ENCODE measurements at places on chromosomes 6 and 20. TPM values are rescaled to one million over a fixed set of nuclear protein-coding genes. Genes with fewer than 3 reads are reported as not detected.

DNA sequence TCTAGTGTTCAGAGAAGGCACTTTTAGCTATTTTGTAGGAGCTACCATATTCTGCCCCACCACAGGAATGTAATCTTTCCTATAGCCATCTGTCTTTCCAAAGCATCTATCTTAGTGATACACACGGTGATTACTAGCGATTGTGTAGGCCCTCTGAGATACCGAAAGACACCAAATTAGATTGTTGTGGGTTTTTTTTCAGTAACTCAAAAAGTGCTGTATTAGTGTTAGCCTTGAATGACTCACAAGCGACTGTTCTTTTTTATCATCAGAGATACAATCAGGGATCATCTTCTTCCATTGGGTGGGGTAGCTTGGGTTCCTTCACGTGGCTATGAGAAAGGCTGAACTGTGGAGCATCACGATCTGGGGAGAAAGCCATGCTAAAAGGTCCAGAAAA lies 160.2 kb downstream of the MTFR2 start:
- no peak overlapping the region for H3K4me3 ChIP-seq
- H3K36me3 ChIP-seq: no peaks in the 10 kb centered on the region
- no peak overlapping the region for H3K27ac ChIP-seq
- DNase-seq: no peak

GRCh38 chr20:14820771-14821170 lies 483.4 kb upstream of the FLRT3 start:
- no peaks in the 10 kb centered on the region for H3K36me3 ChIP-seq
- H3K4me3 ChIP-seq: no peak overlapping the region
- no peaks in the 10 kb centered on the region for H3K4me1 ChIP-seq
- H3K27me3 ChIP-seq: no peaks in the 10 kb centered on the region
- DNase-seq: no peak

DNA sequence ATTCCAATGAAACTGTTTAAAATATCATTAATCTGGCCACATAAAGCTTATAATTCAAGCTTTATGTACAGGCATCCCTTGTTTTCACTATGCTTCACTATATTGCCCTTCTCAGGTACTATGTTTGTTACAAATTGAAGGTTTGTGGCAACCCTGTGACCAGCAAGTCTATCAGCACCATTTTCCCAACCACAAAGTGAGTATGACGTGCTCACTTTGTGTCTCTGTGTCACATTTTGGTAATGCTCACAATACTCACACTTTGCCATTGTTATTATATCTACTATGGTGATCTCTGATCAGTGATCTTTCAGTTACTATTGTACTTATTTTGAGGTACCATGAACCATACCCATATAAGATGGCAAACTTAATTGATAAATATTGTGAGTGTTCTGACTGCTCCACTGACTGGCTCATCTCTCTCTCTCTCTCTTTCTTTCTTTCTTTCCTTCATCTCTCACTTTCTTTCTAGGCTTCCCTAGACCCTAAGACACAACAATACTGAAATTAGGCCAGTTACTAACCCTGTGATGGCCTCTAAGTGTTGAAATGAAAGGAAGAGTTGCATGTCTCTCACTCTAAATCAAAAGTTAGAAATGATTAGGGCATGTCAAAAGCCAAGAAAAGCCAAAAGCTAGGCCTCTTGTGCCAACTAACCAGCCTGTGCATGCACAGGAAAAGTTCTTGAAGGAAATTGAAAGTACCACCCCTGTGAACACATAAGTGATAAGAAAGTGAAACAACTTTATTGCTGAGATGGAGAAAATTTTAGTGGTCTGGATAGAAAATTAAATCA lies 227.9 kb downstream of the BCAS1 start:
- H3K4me1 ChIP-seq: no peaks in the 10 kb centered on the region
- H3K36me3 ChIP-seq: no peaks in the 10 kb centered on the region
- no peak overlapping the region for H3K27ac ChIP-seq
- H3K27me3 ChIP-seq: no peaks in the 10 kb centered on the region
- DNase-seq: no peak

- H3K4me1 ChIP-seq: peaks cover 10% of the 10 kb centered on the region
- no peaks in the 10 kb centered on the region for H3K36me3 ChIP-seq
- H3K27ac ChIP-seq: no peak overlapping the region
These were observed 23.3 kb downstream of the MTFR2 start for GRCh38 chr6:136226674-136227377.

DNA sequence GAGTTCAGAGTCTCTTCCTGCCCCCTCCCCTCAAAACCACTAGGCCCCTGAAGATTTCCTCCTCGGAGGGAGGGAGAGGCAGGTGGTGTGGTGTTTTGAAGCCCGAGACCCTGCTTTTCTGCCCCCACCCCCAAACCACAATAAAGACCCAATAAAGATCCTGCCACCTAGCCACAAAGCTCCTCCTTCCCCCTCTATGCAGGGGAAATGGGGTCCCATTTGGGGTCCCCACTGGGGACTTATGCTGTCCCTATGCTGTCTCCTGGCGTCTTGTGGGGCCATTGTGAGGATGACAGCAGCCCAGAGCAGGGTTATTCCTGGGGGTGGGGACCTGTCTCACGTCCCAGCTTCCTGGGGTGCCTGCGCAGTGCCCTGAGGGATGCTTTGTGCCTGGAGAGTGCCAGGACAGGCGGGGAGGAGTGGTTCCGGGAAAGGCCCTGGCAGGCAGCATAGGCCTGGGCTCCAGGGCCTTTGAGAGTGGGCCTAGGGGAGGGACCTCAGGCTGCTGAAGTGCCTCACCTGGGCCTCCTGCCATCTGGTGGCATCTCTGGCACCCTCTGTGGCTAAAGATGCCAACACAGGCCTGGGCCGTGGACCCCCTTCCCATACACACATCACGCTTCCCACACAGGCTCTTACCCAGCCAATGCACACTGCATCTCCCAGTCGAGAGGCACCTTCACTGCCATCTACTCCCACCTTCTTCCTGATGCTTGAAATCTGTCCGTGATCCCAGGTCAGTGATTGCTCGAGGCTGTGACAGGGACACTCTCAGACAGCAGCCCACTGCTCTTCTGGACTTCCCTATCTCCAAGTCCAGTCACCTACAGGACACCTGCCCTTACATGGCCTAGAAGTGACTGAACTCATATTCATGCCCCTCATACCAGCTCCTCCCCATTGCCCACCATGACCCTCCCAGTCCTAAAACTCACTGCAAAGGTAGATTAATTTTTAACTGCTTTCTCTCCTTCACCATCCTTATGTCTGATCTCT lies 7.9 kb upstream of the ARMC12 start:
- H3K27me3 ChIP-seq: no peaks in the 10 kb centered on the region
- H3K36me3 ChIP-seq: no peaks in the 10 kb centered on the region
- DNase-seq: peak; percentile 87
- H3K4me1 ChIP-seq: peaks cover 84% of the 10 kb centered on the region
- peak overlapping the region; percentile 97 for H3K27ac ChIP-seq

DNA sequence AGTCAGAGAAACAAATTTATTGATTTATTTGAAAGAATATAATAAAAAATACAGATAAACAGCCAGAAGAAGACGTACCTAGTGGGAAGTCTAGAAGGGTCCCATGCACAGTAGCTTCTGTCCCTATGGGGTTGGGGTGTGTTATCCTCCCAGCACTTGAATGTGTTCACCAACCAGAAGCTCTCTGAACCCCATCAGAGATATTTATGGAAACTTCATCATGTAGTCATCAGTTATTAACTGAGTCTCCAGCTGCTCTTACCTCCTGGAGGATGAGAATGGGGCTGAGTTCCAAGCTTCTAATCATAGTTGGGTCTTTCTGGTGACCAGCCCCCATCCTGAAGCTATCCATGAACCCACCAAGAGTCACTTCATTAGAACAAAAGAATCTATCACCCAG lies 15.4 kb upstream of the USP45 start:
- H3K4me1 ChIP-seq: no peaks in the 10 kb centered on the region
- no peaks in the 10 kb centered on the region for H3K27me3 ChIP-seq
- peaks cover 3% of the 10 kb centered on the region for H3K36me3 ChIP-seq

DNA sequence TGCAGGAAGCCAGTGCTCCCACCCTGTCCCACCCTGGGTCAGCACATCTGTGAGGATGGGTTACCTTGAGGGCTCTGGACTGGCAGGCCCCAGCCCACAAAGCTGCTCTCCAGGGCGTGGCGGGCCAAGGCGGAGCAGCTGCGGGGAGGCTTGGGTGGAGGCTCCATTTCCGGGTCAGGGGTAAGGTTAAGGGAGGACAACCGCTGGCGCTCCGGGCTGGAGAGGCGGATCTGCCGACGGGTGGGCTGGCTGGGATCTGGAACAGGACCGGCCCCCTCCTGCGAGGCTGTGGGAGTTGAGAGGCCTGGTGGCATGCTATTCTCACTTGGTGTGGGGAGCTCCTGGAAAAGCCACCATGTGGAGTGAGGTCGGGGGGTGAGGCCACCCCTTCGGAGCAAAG lies 5.5 kb downstream of the SMPD2 start:
- no peaks in the 10 kb centered on the region for H3K4me1 ChIP-seq
- no peak for DNase-seq
- H3K4me3 ChIP-seq: no peak overlapping the region
- no peaks in the 10 kb centered on the region for H3K27me3 ChIP-seq

DNA sequence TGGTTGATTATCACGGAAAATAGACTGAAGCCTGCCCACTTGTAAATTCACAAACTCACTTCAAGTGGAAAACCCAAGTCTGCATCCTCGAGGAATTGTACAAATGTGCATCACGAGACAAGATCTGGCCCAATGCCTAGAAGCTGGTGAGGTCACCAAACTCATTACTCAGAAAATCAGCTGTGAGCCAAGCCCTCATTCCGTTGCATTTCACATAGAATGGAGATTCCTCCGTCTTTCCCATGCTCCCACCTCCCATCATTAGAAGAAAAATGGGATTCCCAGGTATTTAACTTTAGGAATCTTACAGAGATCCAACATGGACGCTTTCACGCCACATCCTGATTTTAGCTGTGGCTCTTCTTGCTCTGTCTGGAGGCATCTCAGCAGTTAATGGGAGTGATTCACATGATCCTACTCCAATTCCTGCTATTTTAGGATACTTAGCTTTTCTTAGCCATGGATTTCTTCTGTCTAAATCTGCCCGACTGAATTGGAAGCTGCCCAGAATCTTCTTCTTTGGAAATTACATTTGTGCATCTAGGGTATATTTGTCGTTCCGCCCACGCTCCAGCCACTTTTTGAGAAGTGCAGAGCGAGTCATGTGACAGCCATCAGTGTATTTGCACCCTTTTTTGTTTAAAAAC lies 68.7 kb upstream of the STMND1 start:
- peak overlapping the region; percentile 78 for H3K27ac ChIP-seq
- peak; percentile 91 for DNase-seq
- no peaks in the 10 kb centered on the region for H3K36me3 ChIP-seq
- H3K27me3 ChIP-seq: no peaks in the 10 kb centered on the region
- H3K4me3 ChIP-seq: no peak overlapping the region
- H3K4me1 ChIP-seq: peaks cover 8% of the 10 kb centered on the region

DNA sequence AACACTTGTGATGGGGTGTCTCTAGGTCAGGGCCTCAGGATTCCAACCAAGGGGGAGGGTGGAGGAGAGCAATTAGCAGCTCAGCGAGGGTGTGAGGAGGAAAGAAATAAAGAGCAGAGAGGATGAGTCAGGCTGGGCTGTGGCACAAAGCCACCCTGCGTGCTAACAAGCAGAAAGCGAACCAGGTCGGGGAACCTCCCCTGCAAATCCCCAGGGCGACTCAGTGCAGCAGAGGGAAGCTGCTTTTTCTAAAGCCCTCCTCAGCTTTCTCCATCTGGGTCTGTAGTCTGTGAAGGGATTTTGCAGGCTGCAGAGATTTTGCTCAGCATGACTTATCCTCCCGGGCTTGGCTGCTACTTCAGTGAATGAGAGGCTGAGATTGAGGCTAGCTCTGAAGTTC lies 6.6 kb upstream of the SPO11 start:
- no peaks in the 10 kb centered on the region for H3K4me1 ChIP-seq
- no peaks in the 10 kb centered on the region for H3K36me3 ChIP-seq
- H3K27me3 ChIP-seq: no peaks in the 10 kb centered on the region
- H3K4me3 ChIP-seq: no peak overlapping the region
- no peak for DNase-seq
- H3K27ac ChIP-seq: no peak overlapping the region

- peak; percentile 68 for DNase-seq
- H3K27ac ChIP-seq: peak overlapping the region; percentile 97
- H3K27me3 ChIP-seq: no peaks in the 10 kb centered on the region
- H3K4me1 ChIP-seq: peaks cover 81% of the 10 kb centered on the region
- H3K4me3 ChIP-seq: no peak overlapping the region
- peaks cover 8% of the 10 kb centered on the region for H3K36me3 ChIP-seq
These were observed 8.5 kb downstream of the ACSS1 start for GRCh38 chr20:25049261-25050060.

DNA sequence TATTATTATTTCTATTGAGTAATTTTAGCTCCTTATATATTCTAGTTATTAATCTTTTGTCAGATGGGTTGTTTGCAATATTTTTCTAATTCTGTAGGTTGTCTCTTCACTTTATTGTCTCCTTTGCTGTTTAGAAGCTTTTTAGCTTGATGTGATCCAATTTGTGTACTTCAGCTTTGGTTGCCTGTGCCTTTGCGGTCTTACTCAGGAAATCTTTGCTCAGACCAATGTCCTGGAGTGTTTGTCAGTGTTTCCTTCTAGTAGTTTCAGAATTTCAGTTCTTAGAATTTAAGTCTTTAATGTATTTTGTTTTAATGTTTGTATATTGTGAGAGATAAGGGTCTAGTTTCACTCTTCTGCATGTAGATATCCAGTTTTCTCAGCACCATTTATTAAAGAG lies 916.0 kb upstream of the EYS start:
- H3K4me1 ChIP-seq: no peaks in the 10 kb centered on the region
- H3K4me3 ChIP-seq: no peak overlapping the region
- no peak for DNase-seq
- H3K36me3 ChIP-seq: no peaks in the 10 kb centered on the region

EYA4 gene
- 0.01 TPM for polyA plus RNA-seq

TRIM31 gene
- polyA plus RNA-seq: 92.2 TPM

NKAIN2 gene
- not detected for polyA plus RNA-seq

CGA gene
- not detected for polyA plus RNA-seq

MRPS26 gene
- 61.3 TPM for polyA plus RNA-seq

SALL4 gene
- polyA plus RNA-seq: 0.12 TPM

FERMT1 gene
- 31.5 TPM for polyA plus RNA-seq

Data from sigmoid colon (tissue), 7 donors.